ENCODE measurements at places on chromosomes 3 and 15. TPM values are rescaled to one million over a fixed set of nuclear protein-coding genes. Genes with fewer than 3 reads are reported as not detected.

Gene GP5
- total RNA-seq, result 0.22 TPM

Gene IL17RD
- 4.3 TPM for total RNA-seq

Gene ISL2
- total RNA-seq, result not detected

Gene LRRK1
- total RNA-seq, result 3.5 TPM

Gene KY
- total RNA-seq, result 3.9 TPM

DNA sequence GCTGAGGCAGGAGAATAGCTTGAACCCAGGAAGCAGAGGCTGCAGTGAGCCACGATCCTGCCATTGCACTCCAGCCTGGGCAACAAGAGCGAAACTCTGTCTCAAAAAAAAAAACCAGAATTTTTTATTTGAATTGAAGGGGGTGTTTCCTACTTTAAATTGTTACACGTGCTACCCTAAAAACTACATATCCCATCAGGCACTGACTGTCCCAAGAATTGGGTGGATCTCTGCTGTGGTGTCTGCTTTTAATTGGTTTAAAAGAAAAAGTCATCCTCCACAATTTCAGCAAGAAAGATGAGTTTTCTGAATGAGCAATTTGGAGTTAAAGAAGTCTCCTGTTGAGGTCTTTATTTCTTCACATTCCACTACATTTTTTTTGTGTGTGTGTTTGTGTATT lies 2.1 kb downstream of the PDIA3 start:
- DNase-seq, result no peak

DNA sequence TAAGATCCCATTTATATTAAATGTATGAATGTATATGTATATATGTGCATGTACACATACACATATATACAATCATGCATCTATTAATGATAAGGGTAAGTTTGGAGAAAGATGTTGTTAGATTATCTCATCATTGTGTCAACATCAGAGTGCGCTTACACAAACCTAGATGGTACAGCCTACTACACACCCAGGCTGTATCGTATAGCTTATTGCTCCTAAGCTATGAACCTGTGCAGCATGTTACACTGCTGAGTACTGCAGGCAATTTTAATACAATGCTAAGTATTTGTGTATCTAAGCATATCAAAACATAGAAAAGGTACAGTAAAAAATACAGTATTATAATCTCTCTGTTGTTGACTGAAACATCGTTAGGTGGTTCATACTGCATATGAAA lies 57.4 kb upstream of the ABHD17C start:
- DNase-seq, result no peak

GRCh38 chr3:150748684-150749047 lies 14.3 kb downstream of the SIAH2 start:
- DNase-seq, result no peak

DNA sequence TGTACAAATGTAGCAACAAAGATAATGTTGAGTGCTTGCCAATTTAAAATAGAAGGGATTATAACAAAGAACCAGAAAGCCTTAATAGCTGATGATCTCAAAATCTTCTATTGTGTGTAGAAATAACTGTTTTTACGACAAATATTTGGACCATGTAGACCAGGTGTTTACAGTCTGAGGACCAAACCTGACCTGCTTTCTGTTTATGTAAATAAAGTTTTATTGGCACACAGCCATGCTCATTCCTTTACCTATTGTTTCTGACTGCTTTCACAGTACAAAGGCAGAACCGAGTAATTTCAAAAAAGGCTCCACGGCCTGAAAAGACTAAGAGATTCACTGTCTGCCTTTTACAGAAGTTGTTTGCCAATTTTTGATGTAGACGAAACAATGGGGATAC lies 91.8 kb downstream of the GOLIM4 start:
- DNase-seq, result no peak

DNA sequence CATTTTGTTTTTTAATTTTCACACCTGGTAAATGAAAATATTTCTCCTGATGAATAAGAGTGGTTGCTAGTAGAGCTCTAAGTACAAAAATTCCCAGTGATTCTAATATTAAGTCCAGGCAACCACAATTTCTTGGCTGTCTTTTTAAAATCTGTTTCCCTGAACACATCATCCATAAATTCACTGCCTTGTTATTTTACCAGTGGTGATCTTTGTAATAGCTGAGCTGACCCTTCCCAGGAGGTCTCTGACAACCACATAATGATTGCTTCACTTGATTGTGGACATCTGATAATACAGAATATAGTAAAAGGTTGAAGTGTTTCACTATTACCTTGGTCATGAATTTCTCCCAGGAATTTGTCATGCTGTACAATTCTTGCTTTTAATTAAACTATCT lies 13.9 kb upstream of the TOP2B start:
- no peak for DNase-seq

- no peak for DNase-seq
Measured at GRCh38 chr15:79314186-79314585, 3.3 kb downstream of the TMED3 start.

DNA sequence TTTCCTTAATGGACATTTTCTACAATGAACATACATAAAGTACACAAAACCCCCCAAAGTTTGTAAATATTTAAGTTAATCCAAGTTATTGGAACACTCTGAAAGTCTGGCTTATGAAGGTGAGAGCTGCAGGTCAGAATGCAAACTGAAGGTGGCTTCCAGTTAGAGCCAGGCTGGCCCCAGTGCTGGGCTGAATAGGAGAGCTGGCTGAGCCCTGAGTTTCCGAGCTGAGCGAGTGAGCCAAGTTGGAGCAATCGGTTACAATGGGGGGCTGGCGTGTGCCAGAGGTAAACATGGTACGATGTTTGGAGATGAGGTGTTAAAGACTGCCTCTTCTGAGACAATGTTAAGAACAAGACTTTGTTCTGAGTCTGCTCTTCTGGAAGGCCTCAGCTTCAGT lies 230.8 kb upstream of the MCTP2 start:
- DNase-seq, result no peak

- DNase-seq, result no peak
Measured at GRCh38 chr3:123314359-123315270, 112.9 kb downstream of the SEC22A start.

- DNase-seq, result no peak
Measured at GRCh38 chr3:104673981-104674380, 692.7 kb upstream of the ALCAM start.

GRCh38 chr3:190554197-190554596 lies 40.3 kb downstream of the IL1RAP start:
- no peak for DNase-seq

DNA sequence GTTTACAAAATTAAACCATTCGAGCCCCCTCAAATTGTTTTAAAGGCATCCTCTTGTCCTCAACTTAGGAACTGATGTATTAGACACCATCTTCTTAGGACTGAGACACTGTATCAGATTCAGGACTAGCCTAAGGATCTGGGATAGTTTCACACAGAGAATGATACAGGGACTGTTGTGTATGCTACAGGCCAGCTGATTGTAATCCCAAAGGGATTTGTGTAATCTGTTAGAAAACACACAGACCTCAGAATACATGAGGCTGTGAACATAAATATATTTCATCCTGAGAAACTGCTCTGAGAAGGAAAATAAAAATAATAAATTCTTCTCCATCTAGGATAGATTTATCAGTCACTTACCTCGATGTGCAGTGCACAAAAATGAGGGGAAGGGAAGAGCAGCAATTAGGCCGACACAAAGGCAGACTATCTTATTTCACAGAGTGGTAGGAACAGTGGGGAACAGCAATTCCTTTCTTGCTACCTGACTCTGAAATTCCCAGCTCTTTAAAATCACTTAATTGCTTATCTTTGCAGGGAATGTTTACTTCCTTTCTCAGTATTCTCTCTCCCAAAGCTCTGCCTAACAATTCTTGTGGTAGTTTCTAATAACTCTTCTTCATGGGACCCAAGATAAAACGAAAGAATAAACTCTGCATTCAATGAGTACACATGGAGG lies 322.5 kb downstream of the MAGI1 start:
- DNase-seq, result no peak

DNA sequence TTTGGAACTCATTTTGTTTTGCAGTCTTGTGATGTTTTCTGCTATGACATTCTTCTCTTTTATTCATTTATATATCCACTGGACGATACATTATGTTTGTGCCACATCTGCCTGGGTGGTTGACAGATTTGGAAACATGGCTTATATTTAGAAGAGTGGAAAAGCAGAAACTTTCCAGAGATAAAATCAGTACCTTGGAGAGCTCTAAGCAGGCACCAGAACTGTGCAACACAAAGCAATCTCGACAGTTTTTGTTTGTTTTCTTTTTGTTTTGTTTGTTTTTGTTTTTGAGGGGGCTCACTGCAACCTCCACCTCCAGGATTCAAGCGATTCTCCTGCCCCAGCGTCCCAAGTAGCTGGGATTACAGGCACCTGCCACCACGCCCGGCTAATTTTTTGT lies 45.5 kb downstream of the SYN2 start:
- DNase-seq, result no peak

GRCh38 chr15:80695911-80696661 lies 976 bp downstream of the ABHD17C start:
- DNase-seq, result no peak

- DNase-seq, result no peak
Measured at GRCh38 chr3:23461069-23461468, 257.9 kb downstream of the UBE2E2 start.

GRCh38 chr3:56980798-56981390 lies 79.6 kb upstream of the SPATA12 start:
- peak; percentile 75 for DNase-seq

All from cardiac septum (tissue), 1 donor.